ENCODE measurements at places on chromosomes 13 and 19. TPM values are rescaled to one million over a fixed set of nuclear protein-coding genes. Genes with fewer than 3 reads are reported as not detected.
A peak's percentile ranks its signal among the peaks of the same experiment; 100 is the strongest.

DNA sequence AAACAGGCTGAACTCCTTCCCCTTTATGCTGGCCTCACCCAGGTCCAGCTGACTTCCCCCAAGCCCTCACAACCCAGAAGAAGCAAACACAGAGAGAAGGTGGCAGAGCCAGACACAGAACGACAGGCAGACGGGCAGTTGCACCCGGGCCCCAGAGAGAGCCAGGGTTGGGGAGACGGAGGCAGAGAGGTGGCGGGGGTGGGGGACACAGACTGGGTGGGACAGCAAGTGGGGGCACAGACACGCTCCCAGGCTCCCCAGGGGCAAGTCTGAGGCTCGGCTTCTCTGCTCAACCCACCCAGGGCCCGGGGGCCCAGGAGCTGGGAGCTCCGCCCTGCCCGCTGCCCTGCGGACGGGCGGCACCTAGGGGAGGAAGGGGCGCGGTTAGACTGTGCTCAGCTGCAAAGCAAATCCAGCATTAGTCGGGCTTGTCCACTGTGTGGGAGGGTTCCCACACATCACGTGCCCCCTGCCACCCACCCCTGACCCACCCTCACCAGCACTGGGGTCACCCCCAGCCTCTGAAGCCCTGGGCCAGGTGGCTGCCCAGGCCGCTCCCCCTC is 31.3 kb upstream of the ASF1B start:
- H3K4me3 ChIP-seq = peak overlapping the region; percentile 54
- H3K27ac ChIP-seq = no peak overlapping the region
- H3K4me1 ChIP-seq = peaks cover 25% of the 10 kb centered on the region
- H3K36me3 ChIP-seq = no peaks in the 10 kb centered on the region
- H3K27me3 ChIP-seq = no peaks in the 10 kb centered on the region

DNA sequence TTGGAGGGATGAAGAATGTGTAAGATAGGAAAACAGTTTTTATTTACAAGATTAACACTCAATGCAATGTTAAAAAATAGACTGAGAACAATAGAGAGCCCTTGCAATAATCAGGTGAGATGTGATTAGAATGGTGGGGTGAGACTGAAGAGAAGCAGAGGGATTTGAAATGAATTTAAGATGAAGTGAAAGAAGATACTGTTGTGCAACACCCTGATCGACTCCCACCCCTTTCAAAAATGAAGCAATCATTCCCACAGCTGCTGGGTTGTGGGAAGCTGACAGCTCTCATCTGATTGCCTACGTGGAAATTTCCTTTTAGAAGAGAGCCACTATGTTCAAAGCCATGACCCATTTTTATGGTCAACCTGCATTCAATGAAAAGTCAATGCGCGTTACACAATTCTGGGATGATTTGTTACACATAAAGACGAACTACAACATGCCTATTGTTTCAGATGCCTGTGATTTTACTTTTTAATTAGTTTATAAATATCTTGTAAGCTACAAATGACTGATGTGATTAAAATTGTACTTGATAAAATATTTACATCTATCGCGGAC is 1374.8 kb downstream of the PCDH9 start:
- no peaks in the 10 kb centered on the region for H3K27me3 ChIP-seq

DNA sequence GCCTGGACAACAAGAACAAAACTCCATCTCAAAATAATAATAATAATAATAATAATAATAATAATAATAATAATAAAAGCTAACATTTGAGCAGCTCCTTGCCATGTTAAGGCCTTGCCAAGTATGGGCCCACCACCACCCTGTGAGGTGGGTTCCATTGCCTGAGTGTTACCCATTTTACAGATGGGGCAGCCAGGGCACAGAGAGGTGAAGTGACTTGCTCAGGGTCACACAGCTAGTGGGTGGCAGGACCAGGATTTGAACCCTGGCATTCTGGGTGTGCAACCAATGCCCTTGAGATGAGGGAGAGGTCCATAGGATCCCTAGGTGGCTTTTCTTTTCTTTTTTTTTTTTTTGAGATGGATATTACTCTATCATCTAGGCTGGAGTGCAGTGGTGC is 29.5 kb downstream of the ZSWIM4 start:
- H3K36me3 ChIP-seq = peaks cover 2% of the 10 kb centered on the region
- peak; percentile 26 for DNase-seq
- no peaks in the 10 kb centered on the region for H3K4me1 ChIP-seq
- H3K27me3 ChIP-seq = no peaks in the 10 kb centered on the region
- H3K27ac ChIP-seq = no peak overlapping the region
- H3K4me3 ChIP-seq = no peak overlapping the region

- no peak overlapping the region for H3K27ac ChIP-seq
- H3K4me3 ChIP-seq = no peak overlapping the region
- H3K4me1 ChIP-seq = no peaks in the 10 kb centered on the region
- no peaks in the 10 kb centered on the region for H3K36me3 ChIP-seq
Measured at GRCh38 chr13:87311165-87311564, 360.0 kb upstream of the SLITRK5 start.

DNA sequence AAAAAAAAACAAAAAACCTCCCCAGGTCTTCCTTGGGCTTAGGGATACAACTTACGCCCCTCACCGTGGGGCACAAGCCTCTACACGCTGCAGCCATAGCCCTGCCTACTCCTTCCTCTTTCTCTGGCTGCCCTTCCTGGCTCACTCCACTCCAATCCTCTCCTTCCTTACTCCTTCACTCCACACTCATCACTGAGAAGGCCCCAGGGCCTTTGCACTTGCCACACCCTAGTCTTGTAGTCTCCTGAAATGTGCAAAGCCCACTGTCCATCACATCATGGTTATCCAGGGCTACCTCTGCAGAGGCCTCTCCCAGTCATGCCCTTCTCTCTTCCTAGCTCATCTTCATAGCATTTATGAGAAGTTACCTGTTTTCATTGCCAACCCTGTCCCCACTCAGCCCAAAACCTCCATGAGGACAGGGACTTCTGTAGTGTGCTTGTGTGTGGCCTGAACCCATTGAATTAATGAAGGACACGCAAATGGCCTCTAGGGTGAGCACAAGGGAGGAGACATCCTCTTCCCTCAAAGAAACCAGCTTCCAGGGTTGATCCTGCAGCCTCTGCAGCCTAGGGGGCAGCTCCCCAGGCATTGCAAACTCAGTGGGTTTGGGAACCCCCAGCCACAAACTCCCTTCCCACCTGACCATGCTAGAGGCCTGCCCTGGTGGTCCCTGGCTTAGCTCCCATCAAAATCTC is 7.9 kb upstream of the HSH2D start:
- no peak for DNase-seq
- H3K27me3 ChIP-seq = no peaks in the 10 kb centered on the region
- H3K4me3 ChIP-seq = no peak overlapping the region
- H3K4me1 ChIP-seq = peaks cover 30% of the 10 kb centered on the region
- H3K36me3 ChIP-seq = peaks cover 38% of the 10 kb centered on the region
- H3K27ac ChIP-seq = no peak overlapping the region

GRCh38 chr13:45325806-45326205 is 15.2 kb downstream of the TPT1 start:
- no peaks in the 10 kb centered on the region for H3K27me3 ChIP-seq
- H3K27ac ChIP-seq = no peak overlapping the region
- no peak for DNase-seq
- H3K36me3 ChIP-seq = no peaks in the 10 kb centered on the region
- peaks cover 15% of the 10 kb centered on the region for H3K4me1 ChIP-seq

The RCBTB1 gene
- 35.2 TPM for total RNA-seq

The ZNF791 gene
- 57.9 TPM for total RNA-seq

The NKPD1 gene
- total RNA-seq = not detected

The FAM216B gene
- total RNA-seq = not detected
